Stimulated activated memory B cell treated with anti-CD40 and anti-IgM and Interleukin-4, amounts not matched to agents 10 μg/mL and 1 μg/mL and 100 μg/mL, for 72 hours (primary cell): ENCODE measurements at places on chromosomes 3 and 15.

- no peak for ATAC-seq
Measured at GRCh38 chr3:5690904-5691532, 503.5 kb downstream of the EDEM1 start.

DNA sequence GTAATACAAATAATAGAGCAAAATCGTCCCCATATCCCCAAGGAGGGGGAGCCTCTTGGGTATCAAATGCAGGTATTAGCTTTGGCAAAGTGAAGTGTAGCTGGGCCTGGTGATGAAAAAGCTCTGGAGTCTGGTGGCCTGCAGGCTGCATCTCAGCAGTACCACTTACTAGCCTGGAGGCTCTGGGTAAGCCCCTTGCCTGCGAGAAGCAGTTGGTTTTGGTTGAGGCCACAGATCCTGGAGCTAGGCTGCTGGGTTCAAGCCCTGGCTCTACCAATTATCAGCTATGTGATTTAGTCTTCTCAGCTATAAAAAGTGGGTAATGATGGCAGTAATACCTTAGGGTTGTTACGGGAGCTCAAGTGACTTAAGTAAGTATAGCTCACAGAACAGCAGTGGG, 6.1 kb downstream of the KCNAB1 start:
- no peak for ATAC-seq

DNA sequence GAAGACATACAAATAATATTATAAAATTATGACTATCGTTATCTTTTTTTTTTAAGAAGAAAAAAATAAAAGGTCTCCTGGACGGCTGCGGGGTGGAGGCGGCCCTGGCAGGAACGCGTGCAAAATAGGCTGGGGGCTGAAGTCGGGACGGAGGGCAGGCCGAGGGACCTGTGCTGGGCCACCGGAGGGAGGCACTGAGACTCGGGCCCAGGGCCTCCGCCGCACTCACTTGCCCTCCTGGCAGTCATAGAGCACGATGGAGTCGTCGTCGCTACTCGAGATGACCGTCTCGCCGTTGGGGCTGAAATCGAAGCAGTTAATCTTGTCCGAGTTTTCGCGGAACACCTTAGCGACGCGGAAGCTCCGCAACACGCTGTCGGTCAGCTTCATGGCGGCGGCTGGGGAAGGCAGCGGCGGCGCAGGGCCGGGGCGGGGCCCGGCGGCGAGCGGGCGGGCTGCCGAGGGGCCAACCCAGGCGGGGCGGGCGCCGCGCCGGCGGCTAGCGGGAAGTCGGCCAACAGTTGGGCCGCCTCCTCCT, 408 bp downstream of the WDR82 start:
- ATAC-seq = peak; percentile 84

- no peak for ATAC-seq
Measured at GRCh38 chr3:173943264-173943663, 545.7 kb downstream of the NLGN1 start.

DNA sequence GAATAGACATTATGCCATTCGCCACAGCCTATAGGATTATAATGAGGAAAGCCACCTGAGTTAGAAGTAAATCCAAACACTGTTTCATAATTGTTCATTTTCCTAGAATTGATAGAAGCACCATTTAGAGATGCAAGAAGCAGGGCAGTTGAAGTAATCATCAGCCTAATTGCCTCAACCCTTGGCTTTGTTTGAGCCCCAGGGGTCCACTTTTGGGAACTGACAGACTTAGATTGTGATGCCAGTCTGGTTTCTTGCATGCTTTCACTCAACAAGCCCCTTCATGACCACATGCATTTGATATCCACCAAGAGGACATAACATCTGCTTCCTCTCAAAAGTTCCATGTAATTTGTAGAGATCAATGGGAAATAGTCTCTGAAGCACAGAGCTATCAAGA, 97.2 kb upstream of the COL8A1 start:
- no peak for ATAC-seq
